Skeletal muscle cell (primary cell): ENCODE measurements at places on chromosomes 3 and 15.

DNA sequence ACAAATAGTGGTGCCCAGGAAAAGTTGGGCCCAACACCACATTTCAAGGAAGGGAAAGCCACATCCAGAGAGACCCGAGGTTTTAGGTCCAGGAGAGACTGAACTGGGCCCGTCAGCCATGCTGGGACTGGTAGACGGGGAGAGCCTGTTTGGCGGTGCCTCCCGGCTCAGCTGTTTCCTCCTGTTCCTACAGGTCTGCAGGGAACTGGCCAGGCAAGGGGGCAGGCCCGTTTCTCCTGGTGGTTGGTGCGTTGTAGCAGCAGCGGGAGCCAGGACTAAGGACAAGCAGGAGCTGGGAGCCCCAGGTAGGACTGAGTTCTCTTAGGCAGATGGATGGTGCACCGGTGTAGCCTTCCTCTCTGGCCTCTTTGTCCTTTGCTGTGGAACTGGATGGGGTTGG, 3.9 kb downstream of the PRKCD start:
- DNase-seq, result no peak

DNA sequence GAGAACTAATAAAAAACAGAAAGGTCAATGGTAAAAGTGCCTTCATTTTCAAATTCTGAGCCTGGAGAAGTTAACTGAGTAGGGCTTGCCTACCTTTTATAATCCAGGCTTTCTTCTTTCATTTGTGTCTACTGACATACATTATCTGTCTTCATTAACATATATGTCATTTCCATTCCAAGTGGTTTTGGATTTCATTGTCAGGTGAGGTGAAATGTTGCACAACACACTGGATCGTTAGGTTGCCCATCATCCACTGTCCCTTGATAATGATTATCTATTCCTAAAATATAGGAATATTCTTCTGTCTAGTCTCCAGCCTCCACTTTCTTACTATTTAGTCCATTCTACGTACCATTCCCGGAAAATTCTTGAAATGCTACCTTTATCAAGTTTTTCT, 55.0 kb upstream of the CP start:
- DNase-seq, result no peak

DNA sequence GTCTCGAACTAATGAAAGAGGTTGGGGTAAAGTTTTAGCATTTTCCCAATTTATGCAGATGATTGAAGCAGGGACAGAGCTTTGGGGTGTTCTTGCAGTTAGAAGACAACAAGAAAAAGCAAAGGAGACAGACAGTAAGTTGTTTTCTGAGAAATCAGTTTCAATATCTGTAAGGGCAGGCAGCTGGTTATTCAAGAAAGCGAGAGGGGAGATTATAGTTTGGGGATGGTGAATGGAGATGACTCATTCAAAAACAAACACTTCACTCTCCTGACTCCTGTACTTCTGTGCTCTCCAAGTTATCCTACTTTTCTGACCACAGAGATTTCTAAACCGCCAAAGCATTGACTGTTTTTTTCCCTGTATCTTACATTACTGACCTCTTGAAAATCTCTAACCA, 352.0 kb downstream of the GAP43 start:
- peak; percentile 63 for DNase-seq

DNA sequence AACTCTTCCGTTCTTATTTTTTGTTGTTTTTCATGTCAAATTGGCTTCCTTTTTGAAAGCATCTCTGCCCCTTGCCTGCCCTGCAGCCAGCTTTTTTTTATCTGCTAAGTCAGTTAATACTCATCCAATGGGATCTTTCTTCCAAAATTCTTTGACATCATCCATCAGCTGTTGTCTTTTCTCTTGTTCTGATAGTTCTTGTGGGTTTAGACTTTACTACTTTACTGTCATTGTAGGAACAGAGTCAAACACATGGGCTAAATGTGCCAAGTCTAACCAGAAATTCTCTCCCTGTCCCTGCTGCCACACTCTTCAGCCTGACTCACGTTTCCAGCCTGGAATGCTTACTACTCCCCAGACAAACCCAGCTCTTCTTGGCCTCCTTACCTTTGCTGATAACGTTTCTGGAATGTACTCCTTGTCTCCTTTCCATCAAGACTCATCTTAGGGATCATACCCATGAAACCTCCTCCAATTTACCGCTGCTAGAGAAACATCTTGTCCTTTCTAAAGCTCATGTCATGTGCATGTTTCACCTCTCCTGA, 10.7 kb upstream of the VPS8 start:
- no peak for DNase-seq

- DNase-seq, result no peak
Observed at GRCh38 chr3:117746066-117746465, 1036.5 kb downstream of the TUSC7 start.

DNA sequence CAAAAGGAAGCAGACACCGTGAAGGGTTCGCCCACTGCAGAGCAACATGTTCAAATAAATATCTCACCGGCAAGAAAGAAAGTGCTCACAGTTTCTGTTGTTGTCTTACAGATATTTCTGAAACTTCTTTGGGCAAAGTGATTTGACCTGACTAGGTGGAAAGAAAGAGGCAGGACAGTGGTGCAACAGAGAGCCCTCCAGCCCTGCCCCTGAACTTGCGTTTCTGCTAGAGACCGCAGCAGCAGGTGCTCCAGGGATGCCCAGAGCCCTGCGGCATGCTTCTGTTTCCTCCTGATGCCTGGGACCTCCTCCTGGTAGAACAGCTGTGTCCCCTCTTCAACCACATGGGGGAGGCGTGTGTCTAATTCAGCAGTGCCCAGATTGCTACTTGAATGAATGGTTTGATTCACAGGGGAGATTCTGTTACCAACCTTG, 123.4 kb downstream of the ATP10A start:
- DNase-seq, result peak; percentile 44
